DMS 273 treated with DMSO at 0.1 percent for 48 hours (cell line): ENCODE measurements at places on chromosomes 11 and 22.

DNA sequence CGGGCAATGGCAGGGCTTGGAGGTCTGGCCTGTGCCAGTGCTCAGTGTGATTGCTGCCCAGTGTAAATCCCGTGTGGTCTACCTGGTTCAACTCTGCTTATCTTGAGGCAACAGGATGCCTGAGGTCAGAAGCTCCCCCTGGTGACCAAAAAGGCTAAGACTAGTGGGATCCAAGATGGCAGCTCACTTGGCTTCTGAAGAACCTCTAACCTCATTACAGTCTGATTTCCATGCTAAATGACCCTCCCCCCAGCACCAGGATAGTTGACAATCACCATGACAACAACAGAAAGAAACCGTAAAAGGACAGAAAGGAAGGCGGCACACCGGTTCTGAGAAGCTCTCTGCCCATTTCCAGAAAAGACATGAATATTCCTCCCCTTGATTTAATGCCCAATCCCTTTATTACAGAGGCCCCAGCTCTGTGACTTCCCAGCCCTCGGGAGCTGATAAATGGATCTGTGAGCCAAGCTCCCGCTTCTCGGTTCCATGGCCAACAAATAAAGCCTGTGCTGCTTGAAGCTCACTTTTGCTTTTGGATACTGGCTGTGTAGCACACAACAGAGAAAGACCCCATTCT, 398.4 kb downstream of the CTTN start:
- no peak for DNase-seq

- DNase-seq: no peak
These were observed 28.9 kb upstream of the CBX7 start for GRCh38 chr22:39181356-39181755.

- no peak for DNase-seq
These were observed 96.7 kb downstream of the SNX19 start for GRCh38 chr11:130819625-130820024.

DNA sequence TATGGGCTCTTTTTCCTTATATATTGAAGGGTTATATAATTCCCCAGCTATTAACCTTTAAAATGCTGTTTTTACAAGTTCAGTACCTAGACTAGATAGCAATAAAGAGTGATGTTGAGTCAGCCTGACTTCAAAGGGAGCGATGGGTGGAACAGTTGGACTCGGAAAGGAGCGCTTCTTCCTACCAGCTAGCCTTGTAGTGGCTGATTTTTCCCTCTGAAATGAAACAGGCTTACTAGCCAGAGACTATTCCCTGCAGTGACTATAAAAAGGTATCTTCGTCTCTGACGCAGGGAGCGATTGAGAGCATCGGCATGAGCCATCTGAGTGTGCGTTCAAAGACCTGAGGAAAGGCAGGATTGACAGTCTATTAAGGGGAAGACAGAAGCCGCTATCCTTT, 66.0 kb upstream of the GRAMD1B start:
- no peak for DNase-seq
